ENCODE measurements at places on chromosomes 13 and 19.
A peak's percentile ranks its signal among the peaks of the same experiment; 100 is the strongest.

DNA sequence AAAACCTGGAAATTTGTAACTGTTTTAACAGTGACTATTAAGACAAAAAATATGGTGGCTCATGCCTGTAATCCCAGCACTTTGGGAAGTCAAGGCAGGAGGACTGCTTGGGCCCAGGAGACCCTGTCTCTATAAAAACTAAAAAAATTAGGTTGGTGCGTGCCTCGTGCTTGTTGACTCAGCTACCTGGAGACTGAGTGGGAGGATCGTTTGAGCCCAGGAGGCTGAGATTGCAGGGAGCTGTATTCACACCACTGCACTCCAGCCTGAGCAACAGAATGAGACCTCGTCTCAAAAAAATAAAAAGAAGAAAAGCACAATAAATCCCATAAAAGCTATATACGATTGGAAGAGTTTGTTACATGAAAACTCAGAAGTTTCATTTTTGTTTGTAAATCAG, 23.7 kb downstream of the KLF5 start:
- DNase-seq: no peak

DNA sequence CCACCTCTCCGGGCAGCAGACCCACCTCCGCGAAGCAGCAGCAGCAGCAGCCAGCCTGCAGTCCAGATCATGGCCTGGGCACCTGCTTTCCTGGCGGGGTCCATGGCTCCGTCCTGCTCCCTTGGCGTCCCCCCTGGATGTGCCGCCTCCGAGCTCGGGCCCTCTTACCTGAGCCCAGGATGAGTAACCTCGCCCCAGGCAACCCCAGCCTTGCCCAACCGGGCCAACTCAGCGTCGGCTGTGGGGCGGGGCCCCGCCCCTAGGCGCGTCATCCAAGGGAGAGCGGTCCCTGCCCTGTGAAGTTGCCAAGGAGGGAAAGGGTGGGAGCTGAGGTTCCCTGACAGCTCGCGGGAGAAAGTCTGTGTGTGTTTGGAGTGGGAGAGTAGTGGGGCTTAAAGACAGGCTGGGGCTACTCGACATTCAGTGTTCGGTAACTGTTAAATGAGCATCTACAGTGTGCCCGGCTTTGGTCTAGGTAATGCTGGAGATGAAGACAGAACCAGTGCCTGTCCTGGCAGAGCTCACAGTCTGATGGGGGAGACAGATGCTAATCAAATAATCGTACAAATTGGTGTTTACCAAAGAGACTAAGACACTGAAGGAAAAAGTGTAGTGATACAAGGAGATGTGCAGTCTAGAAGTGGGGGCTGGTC, at the start of gene LYPD3:
Gene LYPD3 (minus strand): TSS at position 141 of the 653 bp plus-strand sequence. CDS start 37 bp downstream, at position 104.
- DNase-seq: peak; percentile 38

DNA sequence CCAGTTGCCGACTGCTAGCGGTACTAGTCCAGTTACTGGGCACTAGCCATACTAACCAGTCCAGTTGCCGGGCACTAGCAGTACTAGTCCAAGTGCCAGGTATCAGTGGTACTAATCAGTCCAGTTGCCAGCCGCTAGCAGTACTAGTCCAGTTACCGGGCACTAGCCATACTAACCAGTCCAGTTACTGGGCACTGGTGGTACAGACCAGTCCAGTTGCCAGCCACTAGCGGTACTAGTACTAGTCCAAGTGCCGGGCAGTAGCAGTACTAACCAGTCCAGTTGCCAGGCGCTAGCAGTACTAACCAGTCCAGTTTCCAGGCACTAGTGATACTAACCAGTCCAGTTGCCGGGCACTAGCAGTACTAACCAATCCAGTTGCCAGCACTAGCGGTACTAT, 124.1 kb upstream of the MCF2L start:
- no peak for DNase-seq

- no peak for DNase-seq
Observed at GRCh38 chr13:108787700-108788414, 158.4 kb downstream of the MYO16 start.

DNA sequence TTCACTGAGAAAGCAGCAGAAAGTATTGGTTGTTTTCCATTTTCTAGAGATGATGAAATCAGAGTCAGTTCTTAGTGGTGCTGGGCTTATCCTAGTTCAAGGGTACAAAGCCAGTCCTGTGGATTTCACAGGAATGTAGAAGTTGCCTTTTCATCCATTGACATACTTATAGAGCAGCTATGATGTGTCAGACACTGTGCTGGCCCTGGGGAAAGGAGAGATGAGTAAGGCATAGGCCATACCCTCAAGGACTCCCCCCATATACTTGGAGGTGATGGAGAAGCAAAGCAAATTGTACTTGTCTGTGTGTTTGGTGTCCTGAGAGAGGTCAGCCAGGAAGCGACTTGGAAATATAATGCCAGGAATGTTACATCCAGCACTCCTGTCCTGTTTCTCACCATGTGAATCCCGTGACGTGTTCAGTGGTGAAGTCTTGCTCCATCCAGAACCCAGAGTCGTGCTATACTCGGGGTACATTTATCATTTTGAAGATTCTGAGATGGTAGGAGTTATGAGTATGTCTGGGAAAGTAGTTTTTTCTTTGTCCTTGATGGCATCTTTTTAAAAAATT, 22.6 kb downstream of the ERCC5 start:
- DNase-seq: no peak

DNA sequence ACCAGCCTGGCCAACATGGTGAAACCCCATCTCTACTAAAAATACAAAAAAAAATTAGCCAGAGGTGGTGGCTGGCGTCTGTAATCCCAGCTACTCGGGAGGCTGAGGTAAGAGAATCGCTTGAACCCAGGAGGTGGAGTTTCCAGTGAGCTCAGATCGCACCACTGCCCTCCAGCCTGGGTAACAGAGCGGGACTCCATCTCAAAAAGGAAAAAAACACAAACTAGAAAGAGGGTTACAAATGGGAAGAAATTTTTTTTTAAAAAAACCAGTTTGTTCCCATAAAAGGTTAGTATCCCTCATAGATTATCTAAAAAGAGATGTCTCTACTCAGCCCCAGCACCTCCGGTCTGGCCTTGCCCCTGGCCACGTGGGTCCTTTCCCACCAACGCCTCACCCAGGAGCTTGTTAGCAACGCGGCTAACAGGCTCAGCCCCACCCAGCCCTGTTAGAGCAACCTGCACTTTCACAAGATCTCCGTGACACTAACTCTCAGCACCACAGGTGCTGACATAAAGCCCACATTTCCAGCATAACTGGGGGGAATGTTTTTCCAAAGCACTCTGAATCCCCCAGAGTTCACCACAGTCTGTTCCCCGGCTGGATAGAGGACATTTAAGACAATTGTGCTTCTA, 4.3 kb downstream of the DMKN start:
- peak; percentile 63 for DNase-seq

GRCh38 chr13:108728370-108728769, 99.0 kb downstream of the MYO16 start:
- DNase-seq: no peak

DNA sequence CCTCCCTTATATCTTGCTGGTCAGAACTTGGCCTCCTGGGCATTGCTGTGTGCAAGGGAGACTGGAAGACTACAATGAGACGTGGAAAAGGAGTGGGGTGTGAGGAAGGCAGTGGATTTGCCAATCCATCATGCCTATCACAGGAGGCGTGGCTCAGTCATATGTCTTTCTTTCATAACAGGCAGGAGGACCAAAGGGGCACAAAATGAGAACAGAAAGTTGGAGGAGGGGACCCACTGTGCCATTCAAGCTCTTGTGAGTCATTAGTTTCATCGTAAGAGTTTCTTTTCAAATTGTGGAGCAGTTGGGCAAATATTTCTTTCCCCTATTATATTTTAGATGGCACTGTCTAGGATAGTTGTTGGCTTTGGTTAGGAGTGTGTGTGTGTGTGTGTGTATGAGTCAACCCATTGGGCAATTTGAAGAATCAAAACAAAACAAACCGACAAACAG, 471.5 kb downstream of the TSHZ3 start:
- DNase-seq: no peak

DNA sequence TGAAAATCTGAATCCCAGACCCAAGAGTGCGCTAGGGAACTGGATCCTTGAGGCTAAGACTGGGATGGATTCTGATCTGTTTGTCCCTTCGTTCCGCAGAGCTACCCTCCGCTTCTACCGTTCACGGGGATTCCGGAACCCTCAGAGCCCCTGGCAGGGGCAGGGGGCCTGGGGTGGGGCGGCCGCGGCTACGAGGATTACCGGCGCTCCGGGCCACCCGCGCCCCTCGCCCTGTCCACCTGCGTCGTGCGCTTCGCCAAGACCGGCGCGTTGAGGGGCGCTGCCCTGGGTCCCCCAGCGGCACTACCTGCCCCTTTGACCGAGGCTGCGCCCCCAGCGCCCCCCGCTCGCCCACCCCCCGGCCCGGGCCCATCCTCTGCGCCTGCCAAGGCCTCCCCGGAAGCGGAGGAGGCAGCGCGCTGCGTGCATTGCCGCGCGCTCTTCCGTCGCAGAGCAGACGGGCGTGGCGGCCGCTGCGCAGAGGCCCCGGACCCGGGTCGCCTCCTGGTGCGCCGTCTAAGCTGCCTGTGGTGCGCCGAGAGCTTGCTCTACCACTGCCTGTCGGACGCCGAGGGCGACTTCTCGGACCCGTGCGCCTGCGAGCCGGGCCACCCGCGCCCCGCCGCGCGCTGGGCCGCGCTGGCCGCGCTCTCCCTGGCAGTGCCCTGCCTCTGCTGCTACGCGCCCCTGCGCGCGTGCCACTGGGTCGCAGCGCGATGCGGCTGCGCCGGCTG, 7.1 kb downstream of the SPRED3 start:
- DNase-seq: peak; percentile 72

- no peak for DNase-seq
Observed at GRCh38 chr13:65722506-65722905, 1507.6 kb downstream of the PCDH9 start.

GRCh38 chr13:111518161-111518792, 197.8 kb downstream of the TEX29 start:
- no peak for DNase-seq

- DNase-seq: no peak
Observed at GRCh38 chr13:25237083-25237482, 50.2 kb downstream of the MTMR6 start.

GRCh38 chr19:47487551-47488515, 3.8 kb upstream of the KPTN start:
- DNase-seq: no peak

DNA sequence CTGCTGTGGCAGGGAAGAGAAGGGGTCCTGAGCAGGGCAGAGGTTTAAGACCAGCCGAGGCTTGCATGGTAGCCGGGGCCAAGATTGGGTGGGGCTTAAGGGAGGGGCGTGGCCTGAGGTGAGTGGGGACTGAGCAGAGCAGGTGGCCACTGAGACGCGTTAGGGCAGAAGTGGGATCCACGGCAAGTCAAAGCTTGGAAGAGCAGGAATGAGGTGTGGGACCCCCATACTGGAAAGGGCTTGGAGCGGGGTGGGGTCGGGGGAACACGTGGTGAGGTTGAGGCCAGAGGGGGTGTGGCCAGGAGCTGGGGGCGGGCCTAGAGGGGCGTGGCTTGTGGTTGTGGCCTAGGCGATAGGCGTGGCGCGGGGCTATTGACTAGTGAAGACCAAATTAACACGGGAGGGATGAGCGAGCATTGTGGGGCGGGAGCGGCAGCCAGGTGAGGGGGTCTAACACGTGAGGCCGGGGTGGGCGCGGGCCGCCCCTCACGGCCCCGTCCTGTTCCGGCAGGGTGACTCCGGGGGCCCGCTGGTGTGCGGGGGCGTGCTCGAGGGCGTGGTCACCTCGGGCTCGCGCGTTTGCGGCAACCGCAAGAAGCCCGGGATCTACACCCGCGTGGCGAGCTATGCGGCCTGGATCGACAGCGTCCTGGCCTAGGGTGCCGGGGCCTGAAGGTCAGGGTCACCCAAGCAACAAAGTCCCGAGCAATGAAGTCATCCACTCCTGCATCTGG, 3.3 kb downstream of the CFD start:
- peak; percentile 90 for DNase-seq

GRCh38 chr13:37640499-37640898, 41.9 kb upstream of the POSTN start:
- DNase-seq: no peak

DNA sequence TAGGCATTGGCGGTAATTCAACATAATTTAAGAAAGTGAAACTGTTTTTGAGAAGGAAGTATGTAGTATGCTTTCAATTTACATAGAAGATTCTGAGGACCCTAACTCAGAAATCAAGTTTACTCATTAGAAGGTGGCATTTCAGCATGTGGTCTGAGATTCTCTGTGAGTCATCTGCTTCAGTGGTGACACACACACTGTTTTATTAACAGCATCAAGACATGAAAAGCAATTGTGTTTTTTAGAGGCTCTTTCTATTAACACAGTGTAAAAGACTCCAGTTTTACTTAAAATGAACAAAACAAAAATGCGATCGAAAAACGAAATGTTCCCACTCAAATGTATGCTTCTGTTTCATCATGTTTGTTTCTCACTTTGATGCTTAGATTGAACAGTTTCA, 802.1 kb upstream of the SLITRK6 start:
- DNase-seq: no peak

DNA sequence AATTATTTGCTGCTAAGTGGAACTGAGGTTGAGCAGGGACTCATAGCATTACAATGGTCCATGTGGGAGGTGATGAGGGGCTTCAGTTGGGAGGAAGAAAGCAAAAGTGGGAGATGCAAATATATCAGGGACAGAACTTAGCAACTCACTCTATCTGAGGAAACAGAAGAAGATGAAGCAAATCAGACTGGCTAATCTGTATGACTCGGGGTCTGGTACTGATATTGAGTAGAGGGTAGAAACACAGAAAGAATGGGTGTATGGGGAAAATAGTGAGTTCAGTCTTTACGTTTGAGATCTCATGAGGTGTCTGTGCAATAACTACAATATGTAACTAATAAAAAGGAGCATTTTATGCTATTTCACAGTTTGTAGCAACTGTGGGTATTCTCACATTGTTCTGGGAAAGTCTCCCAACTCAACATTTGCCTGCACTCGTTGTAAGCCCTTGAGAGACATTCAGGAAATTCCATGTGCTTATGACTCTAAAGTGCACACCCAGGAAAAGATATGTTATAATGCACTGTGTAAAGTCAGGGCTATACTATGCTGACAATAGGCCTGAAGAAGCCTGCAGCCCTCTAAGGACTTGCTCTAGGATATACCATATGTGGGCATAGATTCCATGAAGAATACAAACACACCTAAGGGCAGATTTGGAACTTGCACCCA, 183.5 kb downstream of the SPRY2 start:
- DNase-seq: no peak

GRCh38 chr19:10501971-10502523, 1.1 kb downstream of the KEAP1 start:
- DNase-seq: peak; percentile 63

DNA sequence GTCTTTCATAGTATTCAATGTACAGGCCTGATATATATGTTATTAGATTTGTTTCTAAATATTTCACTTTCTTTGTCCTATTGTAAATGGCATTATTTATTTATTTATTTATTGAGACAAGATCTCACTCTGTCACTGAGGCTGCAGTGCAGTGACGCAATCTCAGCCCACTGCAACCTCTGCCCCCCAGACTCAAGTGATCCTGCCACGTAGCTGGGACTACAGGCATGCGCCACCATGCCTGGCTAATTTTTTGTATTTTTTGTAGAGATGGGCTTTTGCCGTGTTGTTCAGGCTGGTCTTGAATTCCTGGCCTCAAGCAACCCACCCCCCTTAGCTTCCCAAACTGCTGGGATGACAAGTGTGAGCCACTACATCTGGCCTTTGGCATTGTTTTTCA, 5.4 kb upstream of the GAS6 start:
- no peak for DNase-seq

- no peak for DNase-seq
Observed at GRCh38 chr19:55087542-55087901, 11.9 kb downstream of the EPS8L1 start.

GRCh38 chr13:106367361-106367971, 168.0 kb downstream of the EFNB2 start:
- DNase-seq: no peak

Data from activated CD4-positive, alpha-beta T cell treated with anti-CD3 and anti-CD28 coated beads for 36 hours (primary cell).